Left ventricle myocardium superior (tissue), 1 donor: ENCODE measurements at places on chromosomes 2 and 18.

GRCh38 chr18:29540548-29540947 is 1363.6 kb upstream of the CDH2 start:
- no peak for DNase-seq

DNA sequence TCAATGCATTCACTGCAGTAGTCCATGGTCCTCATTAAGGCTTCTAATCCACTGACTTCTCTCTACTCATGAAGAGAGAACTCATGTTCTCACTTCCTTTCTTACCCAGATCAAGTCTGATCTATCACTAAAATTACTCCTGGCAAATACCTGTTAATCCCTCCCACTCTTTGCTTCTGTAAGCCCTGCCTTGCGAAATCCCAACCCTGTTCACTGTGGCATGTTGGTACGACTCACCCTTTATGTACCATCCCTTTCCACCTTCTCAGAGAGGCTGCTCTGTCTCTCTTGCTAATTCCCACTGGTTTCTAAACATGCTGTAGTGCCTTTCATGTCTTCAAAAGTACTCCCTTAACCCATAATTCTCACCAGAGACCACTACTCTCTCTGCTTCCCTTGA is 272.2 kb upstream of the ACVR2A start:
- no peak for DNase-seq

GRCh38 chr2:2933426-2933825 is 444.2 kb downstream of the EIPR1 start:
- no peak for DNase-seq

GRCh38 chr2:42095923-42096408 is 48.1 kb downstream of the PKDCC start:
- DNase-seq: peak; percentile 81

DNA sequence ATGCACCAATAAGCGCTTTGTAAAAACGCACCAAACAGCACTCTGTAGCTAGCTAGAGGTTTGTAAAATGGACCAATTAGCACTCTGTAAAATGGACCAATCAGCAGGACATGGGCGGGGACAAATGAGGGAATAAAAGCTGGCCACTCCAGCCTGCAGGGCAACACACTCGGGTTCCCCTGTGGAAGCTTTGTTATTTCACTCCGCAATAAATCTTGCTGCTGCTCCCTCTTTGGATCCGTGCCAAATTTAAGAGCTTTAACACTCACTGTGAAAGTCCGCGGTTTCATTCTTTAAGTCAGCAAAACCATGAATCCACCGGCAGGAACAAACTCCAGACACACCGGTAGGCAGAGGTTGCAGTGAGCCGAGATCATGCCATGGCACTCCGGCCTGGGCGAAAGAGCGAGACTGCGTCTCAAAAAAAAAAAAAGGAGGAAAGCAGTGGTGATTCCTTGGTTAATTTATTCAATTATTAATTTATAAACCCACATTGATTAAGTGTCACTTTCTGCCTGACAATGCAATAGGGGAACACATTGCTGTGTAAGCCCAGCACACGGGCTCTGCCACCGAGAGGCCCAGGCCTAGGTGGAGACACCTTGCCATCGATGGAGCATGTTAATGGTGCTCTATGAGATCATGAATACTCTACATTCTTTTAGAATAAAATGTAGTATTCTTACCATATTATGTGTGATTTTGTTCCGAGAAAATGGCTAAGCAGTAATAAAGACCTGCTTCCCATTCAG is 687.6 kb upstream of the HS6ST1 start:
- no peak for DNase-seq

- DNase-seq: no peak
Observed at GRCh38 chr2:16613539-16614011, 52.1 kb downstream of the CYRIA start.

DNA sequence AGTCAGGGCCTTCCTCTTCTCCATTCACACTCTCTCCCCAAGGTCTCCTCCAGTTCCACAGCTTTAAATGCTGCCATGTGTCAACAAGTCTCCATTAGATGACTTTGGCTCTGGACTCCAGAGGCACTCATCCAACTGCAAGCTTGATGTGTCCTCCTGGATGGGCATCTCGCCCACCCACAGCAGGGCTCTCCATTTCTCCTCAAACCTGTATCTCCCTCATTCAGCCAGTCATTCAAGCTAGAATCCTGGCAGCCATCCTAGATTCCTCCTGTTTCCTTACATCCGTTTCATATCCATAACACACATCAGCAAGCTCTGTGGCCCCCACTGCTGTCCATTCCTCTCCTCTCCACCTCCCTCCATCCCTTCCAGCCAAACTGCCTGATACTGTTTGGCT is 88.4 kb upstream of the AFF3 start:
- DNase-seq: no peak

- no peak for DNase-seq
Observed at GRCh38 chr2:128359841-128360240, 41.2 kb upstream of the HS6ST1 start.

DNA sequence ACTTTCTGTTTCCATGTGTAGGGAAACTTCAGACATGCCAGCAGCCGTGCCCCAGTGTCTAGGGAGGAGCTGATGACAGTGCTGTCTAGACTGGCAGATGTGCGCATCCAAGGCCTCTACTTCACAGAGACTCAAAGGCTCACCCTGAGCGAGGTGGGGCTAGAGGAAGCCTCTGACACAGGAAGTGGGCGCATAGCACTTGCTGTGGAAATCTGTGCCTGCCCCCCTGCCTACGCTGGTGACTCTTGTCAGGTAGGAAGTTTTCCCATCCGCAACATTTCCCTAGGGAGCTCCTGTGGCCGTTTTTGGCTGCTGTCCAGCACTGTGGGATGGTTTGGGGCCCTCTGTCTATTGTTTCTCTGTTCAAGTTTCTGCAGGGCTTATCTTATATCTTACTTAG is 143.1 kb upstream of the TTC39C start:
- DNase-seq: no peak

- no peak for DNase-seq
Observed at GRCh38 chr18:48371854-48372602, 37.2 kb downstream of the ZBTB7C start.

DNA sequence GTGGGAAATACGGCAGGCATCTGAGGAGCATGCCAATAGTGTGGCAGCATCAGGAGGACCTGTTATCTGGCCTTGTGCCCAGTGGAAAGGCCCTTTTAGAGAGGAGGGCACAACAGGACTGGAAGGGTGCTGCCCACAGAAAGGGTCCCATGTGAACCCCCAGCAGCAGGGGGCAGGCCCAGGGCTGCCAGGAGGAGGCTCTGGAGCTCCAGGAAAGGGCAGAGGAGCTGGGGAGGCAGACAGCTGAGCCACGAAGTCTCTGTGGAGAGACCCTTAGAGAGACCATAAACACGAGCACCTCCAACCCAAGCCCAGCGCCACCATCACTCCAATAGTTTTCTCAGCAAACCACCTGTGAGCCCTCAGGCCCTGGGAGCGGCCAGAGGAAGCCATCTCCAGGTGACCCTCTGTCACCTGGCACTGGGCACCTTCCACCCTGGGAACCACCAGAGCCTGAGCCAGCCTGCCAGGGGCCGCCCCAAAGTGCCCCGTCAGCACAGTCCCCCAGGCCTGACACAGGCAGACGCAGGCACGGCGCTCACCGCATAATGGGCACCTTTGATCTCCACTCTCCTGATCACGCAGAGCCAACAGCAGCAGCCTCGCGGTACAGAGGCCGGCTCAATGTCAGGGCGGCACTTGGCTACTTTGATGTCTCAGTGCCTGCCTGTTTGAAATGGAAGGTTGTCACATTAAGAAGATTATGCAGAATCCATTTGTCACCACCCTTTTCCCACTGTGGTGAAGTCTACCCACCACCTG is 162.5 kb upstream of the RAB6C start:
- no peak for DNase-seq

DNA sequence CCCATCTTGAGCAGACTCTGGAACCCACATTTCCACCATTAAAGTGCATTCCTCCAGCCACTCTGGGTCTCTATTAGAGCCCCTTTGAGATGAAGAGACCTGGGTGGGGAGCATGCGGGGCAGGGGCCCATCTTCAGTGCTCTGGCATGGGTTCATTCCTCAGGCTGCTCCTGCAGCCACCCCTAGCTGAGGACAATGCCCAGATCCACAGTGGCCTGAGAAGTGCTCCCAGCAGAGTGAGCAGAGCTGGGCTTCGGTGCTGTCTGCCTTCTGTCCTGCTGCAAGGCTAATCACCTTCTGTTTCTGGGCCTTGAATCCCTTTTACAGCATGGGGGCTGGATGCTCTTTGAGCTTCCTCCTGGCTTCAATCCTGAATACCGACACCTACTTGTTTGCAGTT is 169.8 kb downstream of the TRIM43 start:
- DNase-seq: no peak

DNA sequence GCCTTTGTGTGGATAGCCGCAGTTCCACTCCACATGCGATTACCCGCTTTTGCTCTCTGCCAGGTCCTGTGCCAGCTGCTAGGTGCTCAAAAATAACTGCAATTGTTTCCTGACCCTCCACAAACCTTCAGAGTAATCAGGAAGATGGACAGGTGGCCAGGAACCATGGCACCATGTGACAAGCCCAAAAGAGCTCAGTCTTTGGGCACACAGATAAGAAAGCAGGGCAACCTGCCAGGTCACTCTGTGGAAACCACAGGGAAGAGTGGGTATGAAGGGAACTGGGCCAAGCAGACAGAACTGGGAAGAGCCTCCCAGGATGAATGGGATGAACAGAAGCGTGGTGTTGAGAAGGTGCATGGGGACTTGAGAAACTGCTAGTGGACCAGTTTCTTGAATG is 79.4 kb upstream of the AGAP1 start:
- peak; percentile 83 for DNase-seq

- no peak for DNase-seq
Observed at GRCh38 chr2:220243571-220243970, 616.1 kb downstream of the SLC4A3 start.

DNA sequence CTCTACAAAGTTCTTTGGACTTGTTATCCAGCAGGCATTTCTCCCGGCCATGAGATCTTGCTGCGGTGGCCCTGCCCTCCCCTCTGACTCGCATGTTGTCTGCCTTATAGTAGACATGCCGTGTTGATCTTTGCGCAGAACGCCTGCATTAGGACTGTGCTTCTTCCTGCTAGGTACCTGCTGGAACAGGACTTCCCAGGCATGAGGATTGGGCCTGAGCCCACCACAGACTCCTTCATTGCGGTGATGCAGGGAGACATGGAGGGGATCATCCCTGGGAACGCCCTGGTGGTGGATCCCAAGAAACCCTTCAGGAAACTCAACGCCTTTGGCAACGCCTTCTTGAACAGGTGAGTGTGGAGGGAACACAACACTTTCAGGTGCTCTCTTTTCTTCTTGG is 10.1 kb downstream of the EHD3 start:
- DNase-seq: no peak

DNA sequence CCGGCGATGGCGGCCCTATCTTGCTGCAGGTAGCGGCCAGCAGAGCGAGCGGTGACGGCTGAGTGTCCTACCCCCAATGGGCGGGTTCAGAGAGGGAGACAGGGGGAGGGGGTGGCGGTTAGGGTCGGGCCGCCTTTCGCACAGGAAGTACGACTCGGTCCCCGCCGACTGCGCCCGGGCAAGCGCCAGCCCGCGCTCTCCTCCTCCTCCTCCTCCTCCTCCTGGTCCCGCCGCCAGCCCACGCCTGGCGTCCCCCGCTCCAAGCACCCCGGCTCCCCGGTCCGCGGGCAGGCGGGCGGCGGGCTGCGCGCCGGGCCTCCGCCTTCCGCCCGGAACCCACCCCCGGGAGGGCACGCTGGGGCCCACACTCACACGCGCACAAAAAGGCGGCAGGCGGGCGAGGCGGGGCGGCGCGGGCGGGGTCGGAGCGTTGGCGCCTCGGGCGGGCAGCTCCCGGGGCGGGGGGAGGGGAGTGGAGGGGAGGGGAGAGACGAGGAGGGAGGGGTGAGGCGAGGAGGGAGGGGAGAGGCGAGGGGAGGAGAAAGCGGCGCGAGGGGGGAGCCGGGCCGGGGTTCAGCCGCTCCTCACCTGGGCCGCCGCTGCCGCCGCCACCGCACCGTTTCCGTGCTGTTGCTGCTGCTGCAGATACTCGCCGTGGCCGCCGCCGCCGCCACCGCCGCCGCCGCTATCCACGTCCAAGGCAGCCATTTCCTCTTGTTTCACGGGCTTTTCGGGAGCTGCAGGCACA is 1.2 kb downstream of the SP3 start:
- peak; percentile 95 for DNase-seq

- no peak for DNase-seq
Observed at GRCh38 chr2:64605991-64606478, 47.7 kb downstream of the SERTAD2 start.

GRCh38 chr2:239868556-239869181 is 156.5 kb downstream of the NDUFA10 start:
- DNase-seq: no peak

GRCh38 chr2:133480707-133481429 is 87.4 kb downstream of the NCKAP5 start:
- no peak for DNase-seq

DNA sequence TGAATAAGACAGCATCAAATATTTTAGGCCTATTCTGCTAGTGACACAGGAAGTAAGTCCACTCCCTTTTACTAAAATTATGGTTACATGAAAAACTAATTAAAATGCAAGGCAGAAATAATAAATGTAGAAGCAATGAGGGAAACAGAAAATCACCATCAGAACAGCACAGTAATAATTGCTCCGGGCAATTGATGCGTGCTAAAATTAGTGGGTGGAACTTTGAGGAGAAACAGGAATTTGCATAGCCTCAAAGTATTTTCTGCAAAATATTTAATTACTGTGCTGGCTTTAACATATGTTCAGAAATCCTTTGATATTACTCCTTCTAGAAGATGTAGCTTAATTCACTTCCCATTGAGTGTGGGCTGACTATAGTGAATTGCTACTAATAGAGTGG is 654.3 kb upstream of the RAB6C start:
- DNase-seq: no peak

DNA sequence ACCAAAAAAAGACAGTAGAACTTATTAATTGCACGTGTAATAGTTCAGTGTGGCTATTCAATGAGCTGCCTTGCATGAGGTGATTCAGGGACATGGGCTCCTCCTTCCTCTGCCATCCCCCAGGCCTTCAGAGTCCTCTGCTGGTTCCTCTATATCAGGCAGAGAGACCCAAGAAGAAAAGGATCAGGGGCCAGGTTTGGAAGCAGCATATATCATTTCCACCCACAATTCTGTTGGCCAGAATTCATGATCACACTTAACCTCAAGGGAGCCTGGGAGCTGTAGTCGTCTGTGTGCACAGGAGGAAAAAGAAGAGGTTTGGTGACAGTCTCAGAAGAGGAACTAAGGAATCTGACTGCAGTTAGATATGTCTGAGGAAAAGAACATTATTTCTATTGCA is 114.0 kb upstream of the GLS start:
- no peak for DNase-seq

DNA sequence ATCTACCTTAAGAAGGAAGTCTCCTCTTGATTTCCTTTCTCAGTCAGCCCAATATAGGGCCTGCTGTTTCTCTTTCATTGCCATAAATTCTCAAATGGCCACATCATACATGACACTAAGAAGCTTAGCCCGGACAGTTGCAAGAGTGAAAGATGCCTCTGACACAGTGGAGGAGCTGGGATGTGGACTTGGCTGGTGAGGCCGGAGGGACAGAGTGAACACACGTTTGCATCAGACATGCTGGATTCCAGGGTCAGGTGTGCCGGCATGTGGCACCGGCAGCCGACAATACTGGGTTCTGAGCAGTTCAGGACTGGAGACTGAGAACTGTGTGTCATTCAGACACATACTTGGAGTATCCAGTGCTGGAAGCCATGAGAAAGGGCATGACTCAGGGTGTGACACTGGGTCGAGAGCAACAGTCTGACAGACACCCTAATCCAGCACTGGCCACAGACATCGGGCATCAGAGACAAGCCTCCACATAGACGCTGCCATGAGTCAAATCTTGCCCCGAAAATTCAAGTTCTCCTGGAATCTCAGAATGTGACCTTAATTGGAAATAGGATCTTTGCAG is 31.4 kb downstream of the TIMM21 start:
- DNase-seq: no peak
